ENCODE measurements at places on chromosomes 2 and 18.

- DNase-seq, result no peak
These were observed 105.3 kb downstream of the CABLES1 start for GRCh38 chr18:23240609-23240930.

GRCh38 chr2:21067125-21067524, 23.3 kb upstream of the APOB start:
- no peak for DNase-seq

GRCh38 chr2:38185012-38185491, 109.1 kb upstream of the CYP1B1 start:
- no peak for DNase-seq

DNA sequence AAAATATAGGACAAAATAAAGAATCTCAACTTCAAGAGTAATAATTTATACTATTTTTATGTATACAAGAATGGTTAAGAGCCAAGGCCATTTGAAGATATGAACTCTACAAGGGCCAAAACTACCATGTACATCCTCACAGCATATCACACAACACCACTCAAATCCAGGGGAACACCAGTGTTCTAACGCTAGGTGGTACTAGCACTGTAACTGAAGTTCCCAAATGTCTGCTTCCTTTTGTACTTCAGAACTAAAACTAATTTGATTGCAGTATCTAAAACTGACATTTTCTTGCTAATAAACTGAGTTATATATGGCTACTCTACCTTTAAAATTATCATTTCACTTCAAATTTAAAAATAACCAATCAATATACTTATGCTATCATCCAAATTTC, 47.0 kb downstream of the REV1 start:
- no peak for DNase-seq

- DNase-seq, result no peak
These were observed 187.4 kb downstream of the MGAT5 start for GRCh38 chr2:134441153-134441863.

DNA sequence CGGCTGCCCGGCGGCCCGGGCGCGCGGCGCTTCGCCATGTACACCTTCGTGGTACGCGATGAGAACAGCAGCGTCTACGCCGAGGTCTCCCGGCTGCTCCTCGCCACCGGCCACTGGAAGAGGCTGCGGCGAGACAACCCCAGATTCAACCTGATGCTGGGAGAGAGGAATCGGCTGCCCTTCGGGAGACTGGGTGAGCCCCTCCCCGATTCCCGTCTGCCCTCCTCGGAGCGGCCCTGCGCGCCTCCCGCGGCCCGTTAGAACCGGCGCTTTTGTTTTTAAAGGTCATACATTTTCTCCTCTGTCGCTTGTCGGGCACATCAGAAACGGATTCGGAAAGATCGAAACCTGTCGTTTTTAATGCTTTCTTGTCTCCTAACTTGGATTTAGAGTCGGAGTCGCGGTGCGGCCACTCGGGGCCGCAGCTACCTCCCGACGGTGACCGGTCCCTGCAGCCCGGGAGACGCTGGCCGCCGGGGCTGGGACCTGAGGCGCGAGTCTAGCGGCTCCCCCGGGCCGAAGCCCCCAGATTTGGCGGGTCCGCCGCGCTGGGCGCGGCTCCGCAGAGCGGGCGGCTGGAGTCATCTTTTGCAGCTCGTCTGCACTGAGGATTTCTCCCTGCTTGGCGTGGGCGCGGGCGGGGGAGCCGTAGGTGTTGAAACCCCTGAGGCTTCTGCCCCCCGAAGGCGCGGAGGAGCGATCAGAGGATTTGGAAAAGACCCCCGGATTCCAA, 519 bp downstream of the TTL start:
- DNase-seq, result no peak

DNA sequence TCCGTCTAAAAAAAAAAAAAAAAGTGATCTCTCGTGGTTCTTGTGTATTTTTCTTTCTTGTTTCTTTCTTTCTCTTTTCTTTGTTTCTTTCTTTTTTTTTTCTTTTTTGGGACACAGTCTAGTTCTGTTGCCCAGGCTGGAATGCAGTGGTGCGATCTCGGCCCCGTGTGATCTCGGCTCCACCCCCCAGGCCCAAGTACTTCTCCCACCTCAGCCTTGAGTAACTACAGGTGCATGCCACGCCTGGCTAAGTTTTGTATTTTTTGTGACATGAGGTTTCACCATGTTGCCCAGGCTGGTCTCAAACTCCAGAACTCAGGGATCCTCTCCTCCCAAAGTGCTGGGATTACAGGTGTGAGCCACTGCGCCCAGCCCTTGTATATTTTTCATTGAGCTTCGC, 91.4 kb downstream of the TMEM237 start:
- no peak for DNase-seq

GRCh38 chr2:82246220-82246775, 1941.7 kb upstream of the LRRTM1 start:
- no peak for DNase-seq

- no peak for DNase-seq
These were observed 60.4 kb downstream of the SNTG2 start for GRCh38 chr2:1011006-1011405.

GRCh38 chr18:59835605-59836379, 64.0 kb upstream of the PMAIP1 start:
- no peak for DNase-seq

DNA sequence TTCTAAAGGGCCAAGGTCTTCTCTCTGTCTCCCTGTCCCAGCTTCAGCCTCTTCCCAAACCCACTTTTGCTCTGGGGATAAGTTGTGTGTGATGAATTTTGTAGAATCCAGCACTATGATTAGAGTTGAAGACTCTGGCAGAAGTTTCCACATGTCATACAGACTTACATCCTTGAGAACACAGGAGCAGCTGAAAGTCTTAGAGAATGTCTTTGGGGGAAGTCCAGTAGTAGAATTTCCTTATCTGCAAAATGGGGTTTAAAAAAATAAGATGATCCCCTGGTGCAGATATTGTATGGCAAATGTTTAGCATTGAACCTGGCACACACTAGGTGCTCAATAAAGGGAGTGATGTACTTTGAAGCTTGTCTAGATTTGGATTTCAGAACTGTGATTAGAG, 65.2 kb downstream of the TMEM247 start:
- no peak for DNase-seq

DNA sequence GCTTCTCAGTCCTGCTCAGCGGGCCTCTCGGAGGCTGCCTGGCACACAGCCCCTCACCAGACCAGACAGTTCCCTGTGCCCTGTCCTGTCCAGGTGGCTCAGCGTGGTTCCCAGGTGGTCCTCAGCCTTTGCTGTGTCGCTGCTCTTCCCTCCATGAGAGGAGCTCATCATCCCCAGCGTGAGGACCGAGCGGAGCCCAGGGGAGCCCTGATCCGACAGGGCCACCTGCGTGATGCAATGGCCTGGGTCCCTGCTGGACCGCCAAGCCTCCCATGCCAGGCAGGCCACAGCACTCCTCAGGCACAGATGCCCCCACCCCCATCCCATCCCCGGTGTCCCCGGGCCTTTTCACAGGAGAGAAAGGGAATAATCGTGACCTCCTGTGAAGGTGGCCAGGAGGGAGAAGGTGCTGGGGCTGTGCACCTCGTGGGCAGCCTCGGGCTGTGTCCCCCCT, 4.3 kb downstream of the GPC1 start:
- DNase-seq, result no peak

DNA sequence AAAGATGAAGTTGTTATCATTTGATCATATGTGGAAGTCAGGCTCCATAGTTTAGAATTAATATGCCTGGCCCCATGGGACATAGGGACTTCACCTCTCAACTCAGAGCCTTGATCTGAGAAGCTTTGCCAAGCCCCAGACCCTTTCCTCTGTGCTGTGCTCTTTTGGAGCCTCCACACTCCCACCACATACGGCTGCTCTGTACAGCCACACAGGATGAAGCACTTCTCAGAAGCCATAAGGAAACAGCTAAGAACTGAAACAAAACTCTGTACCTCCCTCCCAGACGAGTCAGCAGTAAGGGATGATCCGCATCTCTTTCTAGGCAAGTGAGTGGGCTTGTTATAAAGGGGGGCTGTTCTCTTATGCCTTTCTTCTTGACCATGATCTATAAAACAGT, 66.5 kb downstream of the CAB39 start:
- no peak for DNase-seq

All from kidney epithelial cell (primary cell).